HTR-8/SVneo (cell line): ENCODE measurements at places on chromosomes 3 and 15.

DNA sequence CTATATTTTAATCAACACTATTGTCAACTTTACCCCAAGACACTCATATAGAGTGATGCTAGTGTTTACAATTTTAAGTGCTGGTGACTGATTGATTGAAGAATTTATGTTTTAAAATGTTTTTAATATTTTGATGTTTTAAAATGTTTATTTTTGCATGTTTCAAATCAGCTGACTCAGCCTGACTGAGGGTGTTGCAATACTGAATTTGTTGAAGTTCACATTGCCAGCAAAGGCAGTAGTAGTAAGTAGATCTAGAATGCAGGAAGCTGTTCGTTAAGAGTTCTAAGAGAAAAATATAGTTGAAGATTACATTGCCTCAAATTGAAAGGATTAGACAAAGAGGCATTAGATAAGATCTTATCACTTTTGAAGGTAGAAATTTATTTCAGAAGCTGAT lies 977.6 kb downstream of the IGSF11 start:
- no peak for DNase-seq

DNA sequence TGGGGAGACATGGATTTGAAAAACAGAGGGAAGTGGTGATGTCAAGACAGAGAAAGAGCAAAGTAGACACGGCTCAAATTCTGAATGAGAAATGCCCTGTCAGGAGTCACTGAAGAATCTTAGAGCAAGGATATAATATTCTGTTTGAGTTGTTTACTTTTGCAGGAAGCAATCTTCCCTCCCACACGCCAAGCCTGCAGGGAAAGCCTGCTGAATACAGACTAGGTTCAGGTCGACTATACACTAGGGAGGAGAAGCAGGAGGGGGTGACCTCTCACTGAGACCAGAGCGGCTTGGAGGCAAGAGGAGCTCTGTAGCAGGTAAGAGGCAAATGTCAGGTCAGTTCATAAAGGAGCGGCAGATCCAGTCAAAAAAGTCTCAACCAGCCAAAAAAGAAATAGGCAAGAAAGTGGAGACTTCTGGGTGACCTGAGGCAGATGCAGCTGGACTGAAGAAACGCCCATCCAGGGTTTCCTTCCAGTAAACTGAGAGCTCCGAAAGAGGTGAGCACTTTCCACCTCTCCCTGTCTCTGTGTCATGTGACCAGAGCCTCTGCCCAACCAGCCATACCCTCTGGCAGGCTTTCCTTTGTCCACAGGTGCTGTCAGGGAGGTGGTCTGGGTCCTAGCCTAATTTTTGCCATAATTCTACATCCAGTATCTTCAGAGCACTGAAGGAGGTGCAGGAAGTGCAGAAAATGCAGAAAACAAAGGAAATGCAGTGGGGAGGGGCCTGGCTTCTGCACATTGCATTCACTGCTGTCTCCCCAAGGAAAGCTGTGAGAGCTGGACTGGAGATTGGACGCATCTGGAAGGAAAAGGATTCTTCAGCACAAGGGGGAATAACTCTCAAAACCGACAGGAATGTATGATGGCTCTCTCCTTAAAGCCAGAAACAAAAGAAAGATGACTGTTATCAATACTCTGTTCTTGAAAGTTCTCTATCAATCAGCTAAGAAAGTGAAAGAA lies 37.8 kb upstream of the CTXND1 start:
- no peak for DNase-seq

- peak; percentile 80 for DNase-seq
These were observed at the start of gene ANXA2 for GRCh38 chr15:60397772-60398445. Gene ANXA2 (minus strand): TSS chr15:60397986. CDS start chr15:60386075, 11,911 bp downstream.

DNA sequence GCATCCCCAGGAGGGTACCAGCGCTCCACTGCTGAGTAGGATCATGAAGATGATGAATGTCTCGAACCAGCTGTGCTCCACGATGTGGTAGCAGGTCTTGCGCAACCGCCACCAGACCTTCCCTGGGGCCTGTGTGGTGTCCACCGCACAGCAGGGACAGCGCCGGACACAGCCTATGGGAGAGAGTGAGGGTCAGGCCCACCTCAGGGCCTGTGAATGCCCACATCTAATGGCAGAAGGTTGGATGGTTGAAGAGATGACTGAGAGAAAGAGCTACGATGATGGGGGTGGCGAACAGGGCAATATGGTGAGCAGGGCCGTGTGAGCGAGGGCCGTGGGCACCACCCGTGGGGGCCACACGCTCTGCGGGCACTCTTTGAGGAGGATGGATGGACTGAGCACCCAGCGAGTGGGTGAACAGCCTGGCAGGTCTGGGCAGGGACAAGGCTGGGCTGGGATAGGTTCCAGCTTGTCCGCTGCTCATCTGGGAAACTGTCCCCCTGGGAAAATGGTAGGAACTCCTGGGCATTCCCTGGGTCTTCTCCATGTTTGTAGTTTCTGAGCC lies 74.1 kb downstream of the SCN5A start:
- DNase-seq, result no peak

GRCh38 chr15:83283813-83284558 lies 478 bp downstream of the BNC1 start:
- DNase-seq, result no peak

GRCh38 chr3:52234516-52235447 lies 4.2 kb downstream of the TWF2 start:
- DNase-seq, result no peak

GRCh38 chr3:17874636-17875035 lies 132.2 kb upstream of the TBC1D5 start:
- no peak for DNase-seq

DNA sequence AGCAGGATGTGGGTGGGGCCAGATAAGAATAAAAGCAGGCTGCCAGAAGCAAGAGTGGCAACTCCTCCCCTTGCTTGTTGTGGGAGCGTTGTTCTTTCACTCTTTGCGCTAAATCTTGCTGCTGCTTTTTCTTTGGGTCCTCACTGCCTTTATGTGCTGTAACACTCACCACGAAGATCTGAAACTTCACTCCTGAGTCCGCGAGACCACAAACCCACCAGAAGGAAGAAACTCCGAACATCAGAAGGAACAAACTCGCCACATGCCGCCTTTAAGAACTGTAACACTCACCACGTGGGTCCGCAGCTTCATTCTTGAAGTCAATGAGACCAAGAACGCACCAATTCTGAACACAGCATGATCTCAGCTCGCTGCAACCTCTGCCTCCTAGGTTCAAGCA lies 72.9 kb downstream of the IL12A start:
- no peak for DNase-seq

DNA sequence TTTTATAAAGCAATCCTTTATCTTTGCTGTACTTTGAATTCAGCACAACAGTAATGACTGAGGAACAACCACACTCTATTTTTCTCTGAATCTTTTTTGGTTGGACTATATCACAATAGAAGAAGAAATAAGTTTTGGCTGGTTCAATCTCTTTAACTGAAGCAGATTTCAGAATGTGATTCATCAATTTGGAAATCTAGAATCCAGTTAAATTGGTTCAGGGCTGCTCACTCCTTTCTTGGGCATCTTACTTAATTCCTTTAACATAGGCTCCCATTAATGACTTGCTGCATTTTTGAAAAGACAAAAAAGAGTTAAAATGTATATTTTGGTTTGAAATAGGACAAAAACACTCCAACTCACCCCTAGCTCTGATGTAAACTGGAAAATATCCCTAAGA lies 688.3 kb upstream of the NECTIN3 start:
- DNase-seq, result no peak

DNA sequence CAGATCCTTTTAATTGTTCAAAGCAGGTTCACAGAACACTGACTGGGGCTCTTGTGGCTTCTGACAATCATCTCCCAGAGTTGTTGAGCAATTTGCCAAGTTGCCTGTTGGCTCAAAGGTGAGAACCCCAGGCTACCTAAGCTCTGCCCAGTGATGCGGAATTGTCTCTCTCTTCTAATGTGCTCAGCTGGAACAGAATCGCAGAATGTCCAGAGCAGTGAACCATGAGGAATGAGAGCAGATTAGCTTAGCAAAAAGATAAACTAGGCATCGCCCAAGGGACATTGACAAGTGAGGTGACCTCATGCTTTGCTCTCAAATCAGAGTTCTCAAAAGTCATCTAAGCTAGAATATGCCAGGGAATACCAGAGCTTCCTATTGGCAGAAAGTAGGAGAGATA lies 148.1 kb downstream of the WDR76 start:
- DNase-seq, result no peak

GRCh38 chr3:123327480-123327879 lies 121.4 kb downstream of the ADCY5 start:
- DNase-seq, result no peak
